Anterior cingulate cortex (tissue), 58 donors: ENCODE measurements at places on chromosomes 3 and 15.

GRCh38 chr15:33581032-33581431, 270.3 kb downstream of the RYR3 start:
- DNase-seq: no peak

DNA sequence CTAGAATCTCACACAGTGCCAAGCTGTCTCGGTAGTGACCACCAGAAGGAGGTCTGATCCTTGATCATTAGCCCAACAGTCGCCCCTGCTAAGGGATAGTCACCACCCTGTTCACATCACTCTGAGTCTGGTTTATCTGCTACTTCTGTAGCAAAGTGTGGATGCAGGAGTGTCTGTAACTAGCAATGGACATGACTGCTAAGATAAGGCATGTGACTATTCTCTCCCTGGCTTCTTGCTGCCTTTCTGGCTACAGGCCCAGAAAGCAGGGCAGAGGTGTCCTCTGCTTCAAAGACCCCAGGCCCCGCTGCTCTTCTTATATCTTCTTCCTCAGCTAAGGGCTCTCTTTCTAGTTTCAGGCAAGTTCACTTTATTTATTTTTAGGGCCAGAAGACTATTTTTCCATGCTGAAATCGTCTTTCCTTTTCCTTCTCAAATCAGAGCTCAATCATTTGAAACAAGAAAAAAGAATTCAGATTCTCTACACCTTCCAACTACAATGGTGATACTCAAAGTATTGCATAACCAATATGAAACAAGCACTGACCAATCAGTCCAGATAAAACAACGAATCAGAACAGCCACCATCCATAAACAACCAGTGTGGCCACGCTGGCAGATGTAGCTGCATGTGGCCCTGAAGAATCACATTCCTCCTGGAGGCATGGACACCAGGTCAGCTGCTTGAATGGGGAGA, 8.0 kb upstream of the KNG1 start:
- DNase-seq: no peak

DNA sequence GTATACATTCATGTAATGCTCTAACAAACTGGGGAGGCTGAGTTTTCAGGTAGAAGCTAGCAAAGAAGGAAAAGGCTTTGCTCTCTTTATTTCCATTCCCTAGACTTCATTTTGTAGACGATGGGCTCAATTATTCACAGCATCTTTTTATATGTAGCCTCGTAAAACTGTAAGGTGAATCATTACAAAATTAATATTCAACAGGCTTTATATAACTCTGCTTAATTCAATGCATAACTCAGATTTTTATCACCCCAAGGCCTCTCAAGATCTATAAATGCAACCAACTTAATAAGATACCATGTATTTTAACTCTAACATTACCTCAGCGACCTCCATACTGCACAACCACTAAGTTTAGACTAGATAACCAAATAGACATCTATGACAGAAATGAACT, 63.0 kb upstream of the FRMD4B start:
- no peak for DNase-seq

- DNase-seq: peak; percentile 40
Observed at GRCh38 chr3:46867550-46867898, 4.3 kb upstream of the MYL3 start.

- DNase-seq: peak; percentile 43
Observed at GRCh38 chr3:52471371-52472238, 16.2 kb downstream of the NISCH start.

DNA sequence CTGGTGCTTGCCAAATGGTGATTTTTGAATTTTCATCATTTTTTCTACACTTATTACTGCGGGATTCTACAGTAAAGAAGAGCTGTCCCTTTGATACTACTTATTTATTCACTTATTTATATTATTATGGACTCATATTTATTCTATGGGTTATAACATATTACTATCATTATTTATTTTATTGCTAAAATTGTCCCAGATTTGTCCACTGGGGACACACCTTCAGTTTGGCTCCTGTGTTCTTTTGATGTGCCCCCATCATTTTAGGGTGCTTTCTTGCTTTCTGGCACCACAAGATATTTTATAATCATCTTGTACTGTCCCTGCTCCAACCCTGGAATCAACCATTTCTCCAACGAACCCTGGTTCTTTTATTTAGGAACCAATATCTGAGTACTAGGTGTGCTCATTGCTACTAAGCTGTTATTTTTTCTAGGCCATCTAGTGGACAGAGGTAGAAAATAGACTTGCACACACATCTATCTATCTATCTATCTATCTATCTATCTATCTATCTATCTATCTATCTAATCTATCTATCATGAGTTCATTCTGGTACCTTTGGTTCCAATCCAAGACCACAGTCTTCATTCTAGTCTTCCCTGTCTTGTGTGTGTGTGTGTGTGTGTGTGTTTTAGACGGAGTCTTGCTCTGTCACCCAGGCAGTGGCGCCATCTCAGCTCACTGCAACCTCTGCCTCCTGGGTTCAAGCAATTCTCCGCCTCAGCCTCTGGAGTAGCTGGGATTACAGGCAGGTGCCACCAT, 16.0 kb downstream of the SLC22A14 start:
- no peak for DNase-seq

DNA sequence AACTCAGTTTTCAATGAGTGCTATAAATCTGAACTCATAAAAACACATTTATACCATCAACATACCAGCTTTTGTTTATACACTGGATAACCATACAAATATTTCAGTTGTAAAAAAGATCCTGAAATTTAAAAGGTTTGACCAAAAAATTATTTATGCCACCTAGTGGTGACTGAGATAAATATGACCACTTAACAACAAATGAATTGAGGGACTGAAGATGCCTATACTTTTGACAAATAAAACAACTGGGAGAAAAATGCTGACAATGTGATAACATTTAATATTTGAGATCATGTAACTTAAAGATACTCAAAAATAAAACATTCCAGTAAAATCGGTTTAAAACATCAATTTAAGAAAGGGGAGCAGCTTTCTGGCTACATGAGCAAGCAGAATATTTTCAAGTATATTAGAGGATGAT, 30.4 kb downstream of the ATG3 start:
- no peak for DNase-seq

GRCh38 chr3:100613721-100614390, 4.5 kb downstream of the ADGRG7 start:
- no peak for DNase-seq

- DNase-seq: no peak
Observed at GRCh38 chr15:48222627-48223026, 16.5 kb downstream of the SLC12A1 start.

DNA sequence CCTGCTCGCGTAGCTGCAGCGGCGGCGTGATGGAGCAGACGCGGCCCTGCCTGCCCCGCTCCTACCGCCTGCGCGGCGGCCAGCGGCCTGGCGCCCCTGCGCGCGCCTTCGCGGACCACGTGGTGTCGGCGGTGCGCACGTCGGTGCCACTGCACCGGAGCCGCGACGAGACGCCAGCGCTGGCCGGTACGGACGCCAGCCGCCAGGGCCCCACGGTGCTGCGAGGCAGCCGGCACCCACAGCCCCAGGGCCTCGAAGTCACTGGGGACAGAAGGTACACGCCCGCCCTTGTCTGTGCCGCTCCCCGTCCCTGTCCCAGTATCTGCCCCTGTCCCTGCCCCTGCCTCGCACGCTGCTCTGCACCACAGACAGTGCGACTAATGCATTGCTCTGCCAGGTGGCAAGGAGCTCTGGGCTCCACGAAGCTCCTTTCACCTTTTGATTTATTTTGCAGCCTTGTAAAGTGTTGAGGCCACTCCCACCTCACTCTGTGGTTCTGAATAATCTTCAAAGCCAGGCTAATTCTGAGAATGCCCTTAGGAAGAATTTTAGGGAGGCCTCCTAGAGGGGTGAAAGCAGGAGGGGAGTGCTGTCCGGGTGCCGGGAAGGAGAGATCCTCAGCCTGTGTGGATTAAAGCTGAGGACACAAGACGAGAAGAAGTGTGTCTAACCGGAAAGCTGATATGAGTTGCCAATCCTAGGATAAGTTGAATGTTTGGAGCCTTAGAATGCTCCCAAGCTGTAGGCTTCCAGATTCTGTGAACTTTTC, 100.0 kb downstream of the THSD4 start:
- DNase-seq: no peak
